ENCODE measurements at places on chromosomes 16 and 17.
A peak's percentile ranks its signal among the peaks of the same experiment; 100 is the strongest.

- no peak for DNase-seq
Measured at GRCh38 chr16:72620348-72620747, 427.6 kb downstream of the ZFHX3 start.

GRCh38 chr16:15464401-15465186 is 30.2 kb downstream of the BMERB1 start:
- no peak for DNase-seq

DNA sequence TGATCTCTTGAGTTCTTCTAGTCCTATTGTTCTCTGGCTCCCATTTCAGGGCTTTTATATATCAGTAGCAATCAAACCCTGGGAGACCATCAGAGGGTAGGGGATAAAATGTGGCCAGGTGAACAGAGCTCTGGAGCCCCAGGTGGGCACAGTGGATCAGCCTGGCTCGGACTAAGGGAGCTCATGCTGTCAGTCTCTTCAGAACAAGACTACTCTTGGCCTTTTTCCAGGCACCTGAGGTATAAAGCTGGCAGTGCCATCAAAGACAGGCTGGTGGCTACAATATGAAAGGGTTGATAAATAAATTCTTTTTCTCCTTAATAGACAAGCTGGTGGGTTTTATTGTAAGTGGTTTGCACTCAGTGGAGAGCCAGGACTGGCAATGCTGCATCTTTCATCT is 160.0 kb upstream of the CCL2 start:
- no peak for DNase-seq

GRCh38 chr17:7445619-7445968 is 733 bp downstream of the CHRNB1 start:
- DNase-seq, result peak; percentile 33

DNA sequence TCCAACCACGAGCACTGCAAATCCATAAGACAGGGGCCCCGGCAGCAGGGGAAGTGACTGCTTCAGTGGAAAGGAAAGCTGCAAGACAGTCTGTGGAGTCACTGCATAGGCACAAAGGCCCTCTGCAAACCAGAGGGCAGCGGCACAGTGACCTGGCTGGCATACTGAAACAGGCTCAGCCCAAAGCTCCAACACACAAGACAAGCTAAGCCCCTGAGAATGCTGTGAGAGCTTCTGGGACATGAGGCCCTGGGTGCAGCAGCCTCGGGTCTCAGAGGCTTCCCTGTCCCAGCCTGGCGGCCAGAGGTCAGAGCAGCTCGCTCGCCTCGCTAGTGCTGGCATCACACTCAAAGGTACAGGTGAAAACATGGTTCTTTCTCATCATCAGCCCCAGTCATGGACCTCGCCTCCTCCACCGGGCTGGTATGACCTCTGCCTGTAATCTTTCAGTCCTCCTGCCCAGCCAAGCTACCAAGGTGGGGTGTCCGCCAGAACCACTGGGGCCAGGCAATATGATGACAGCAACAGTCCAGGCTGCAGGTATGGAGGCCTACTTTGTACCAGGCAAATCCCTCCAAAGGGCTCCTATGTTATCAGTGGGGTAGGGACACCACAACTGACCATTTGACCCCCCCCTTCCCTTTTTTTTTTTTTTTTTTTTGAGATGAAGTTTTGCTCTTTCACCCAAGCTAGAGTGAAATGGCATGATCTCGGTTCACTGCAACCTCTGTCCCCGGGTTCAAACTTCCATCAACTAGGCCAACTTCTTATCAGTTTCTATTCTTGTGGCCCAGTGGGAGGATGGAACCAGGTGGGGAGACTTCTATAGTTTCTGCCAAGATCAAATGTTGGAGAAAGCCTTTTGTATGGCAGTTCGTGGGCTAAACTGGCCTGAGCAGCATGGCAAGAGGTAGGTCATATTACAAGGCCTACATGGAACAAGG is 19.2 kb downstream of the ST3GAL2 start:
- DNase-seq, result no peak

DNA sequence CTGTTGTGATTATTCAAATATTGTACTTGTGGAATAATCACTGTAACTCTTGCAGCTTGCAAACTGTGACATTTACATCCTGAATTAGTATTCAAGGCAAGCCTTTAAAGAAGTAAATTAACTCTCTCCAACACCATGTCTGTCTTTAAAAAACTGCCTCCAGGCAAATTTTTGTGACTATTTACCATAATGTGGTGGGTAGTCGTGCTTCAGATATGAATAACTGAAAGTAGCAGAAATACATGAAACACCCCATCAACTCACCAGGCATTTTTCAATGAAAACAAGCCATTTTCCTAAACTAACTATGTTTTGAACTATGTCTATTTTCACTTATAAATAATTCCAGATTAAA is 217.4 kb upstream of the PSMD7 start:
- DNase-seq, result no peak

DNA sequence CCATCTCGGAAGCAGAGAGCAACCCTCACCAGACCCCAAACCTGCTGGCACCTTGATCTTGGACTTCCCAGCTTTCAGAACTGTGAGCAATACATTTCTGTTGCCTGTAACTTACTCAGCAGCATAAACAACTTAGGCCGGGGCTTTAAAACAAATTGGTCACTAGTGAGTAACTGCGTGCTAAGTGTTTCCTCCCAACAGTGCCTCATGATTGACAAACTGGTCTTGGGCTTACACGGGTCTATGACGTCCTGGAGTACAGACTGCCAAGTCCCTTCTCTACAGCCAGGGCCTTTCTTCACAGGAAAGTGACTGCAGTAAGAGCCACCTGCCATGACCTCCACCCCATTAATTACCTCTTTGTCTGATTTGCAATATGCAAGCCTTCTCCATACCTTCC is 136.7 kb downstream of the XYLT1 start:
- DNase-seq, result no peak
